ENCODE measurements at places on chromosomes 16 and 17.
A peak's percentile ranks its signal among the peaks of the same experiment; 100 is the strongest.

DNA sequence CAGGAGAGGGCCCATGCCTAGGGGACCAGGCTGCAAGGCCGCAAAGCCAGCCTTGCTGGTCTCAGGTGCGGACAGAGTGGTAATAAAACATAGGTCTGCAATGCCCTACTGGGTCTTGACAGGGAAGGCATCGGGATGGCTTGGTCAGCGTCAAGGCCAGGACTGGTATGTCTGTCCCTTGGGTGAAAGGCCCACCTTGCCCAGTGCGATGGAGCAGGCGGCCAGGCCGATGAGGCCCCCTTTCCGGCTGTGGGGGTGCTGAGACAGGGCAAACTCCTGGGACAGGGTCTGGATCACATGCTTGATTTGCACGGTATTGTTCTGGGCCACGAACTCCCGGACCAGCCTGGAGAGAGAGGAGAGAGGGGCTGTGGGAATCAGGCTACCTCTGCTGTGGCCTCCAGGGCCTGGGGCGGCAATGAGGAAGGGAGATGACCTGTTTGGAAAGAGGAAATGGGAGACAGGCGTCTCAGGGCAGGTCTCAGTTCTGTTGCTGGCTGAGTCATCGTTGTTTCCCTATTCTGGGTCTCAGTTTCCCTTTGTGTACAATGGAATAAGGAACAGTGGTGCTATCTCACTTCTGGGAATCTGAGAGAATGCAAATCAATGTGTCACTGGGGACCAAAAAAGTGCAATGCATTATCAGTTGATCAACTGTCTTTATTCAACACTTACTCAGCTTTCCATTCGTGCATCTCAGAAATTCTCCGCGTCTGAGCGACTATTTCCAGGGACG lies 14.8 kb downstream of the VAC14 start:
- no peak for DNase-seq

DNA sequence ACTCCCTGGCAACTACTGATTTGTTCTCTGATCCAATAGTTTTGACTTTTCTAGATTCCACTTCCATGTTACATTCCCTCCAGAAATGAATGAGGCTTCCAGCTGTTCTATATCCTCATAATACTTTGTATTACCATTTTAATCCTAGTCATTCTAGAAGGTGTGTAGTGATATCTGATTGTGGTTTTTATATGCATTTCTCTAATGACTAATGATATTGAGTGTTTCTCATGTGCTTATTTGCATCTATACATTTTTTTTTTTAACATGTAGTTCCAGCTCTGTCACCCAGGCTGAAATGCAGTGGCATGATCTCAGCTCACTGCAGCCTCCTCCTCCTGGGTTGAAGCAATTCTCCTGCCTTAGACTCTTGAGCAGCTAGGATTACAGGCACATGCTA lies 7.3 kb downstream of the ADGRG5 start:
- no peak for DNase-seq

DNA sequence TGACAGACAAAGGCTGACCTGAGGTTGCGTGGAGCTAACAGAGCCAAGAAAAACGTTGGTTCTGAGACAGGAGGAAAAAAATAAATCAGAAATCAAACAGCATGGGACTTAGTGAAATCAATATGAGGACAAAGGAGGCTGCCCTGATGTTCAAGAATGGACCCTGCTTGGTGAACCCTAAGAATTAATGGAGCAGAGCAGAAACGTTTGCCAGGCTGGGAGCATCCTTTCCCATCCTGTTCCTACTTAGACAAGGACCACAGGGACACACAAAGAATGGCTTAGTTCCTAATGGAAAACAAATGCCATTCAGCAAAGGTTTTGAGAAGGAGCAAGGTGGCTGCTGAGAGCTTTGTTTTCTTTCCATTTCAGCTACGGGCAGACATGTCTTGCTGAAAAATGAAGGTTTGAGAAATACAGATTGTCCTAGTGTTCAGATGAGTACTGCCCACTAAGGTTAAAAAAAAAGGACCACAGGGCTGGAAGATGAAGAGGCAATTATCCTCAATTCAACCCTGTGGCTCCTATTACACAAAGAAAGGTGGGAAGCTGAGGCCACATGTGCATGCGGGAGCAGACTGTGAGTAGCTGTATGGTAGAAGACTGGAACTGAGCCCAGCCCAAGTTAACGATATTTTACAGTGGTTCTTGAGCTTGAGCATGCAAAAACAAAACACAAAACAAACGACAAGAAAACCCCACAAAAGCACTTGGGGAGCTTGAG lies 230.1 kb downstream of the SLC39A11 start:
- no peak for DNase-seq

- DNase-seq: no peak
These were observed 45.0 kb downstream of the NSRP1 start for GRCh38 chr17:30161601-30162000.

- no peak for DNase-seq
These were observed 1.3 kb upstream of the ACTG1 start for GRCh38 chr17:81513753-81514488.

GRCh38 chr16:82783933-82784572 lies 157.3 kb downstream of the CDH13 start:
- no peak for DNase-seq

- DNase-seq: no peak
These were observed 126.6 kb downstream of the ANKRD11 start for GRCh38 chr16:89363621-89364393.

- no peak for DNase-seq
These were observed 7.7 kb upstream of the TBKBP1 start for GRCh38 chr17:47686276-47686635.

DNA sequence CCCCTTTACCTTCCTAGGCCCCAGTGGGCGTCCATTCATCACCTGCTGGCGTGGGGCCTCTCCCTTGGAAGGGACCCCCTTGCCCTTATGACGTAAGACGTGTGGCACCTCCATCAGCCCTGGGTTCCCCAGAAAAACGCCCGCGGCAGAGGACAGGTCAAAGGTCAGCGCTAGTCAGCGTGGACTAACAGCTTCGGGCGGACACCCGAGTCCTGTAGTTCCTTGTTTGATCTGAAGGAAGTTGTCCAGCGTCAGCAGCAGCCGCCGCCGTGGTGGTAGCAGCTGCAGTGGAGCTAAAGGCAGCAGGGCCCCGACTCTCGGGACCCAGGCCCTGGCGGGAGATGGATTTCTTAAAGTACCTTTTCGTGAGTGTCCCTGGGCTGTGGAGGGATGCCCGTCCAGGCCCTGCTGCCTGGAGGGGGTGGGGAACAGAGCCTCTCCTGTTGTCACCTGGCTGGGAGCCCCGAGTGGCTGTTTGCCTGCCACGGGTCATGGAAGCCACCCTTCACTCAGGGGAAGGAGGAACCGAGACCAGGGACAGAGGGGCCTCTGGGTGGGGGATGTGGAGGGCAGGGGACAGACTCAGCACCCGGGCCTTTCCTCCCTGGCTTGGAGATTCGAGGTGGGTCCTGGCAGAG lies 123.6 kb downstream of the OR1D5 start:
- no peak for DNase-seq

DNA sequence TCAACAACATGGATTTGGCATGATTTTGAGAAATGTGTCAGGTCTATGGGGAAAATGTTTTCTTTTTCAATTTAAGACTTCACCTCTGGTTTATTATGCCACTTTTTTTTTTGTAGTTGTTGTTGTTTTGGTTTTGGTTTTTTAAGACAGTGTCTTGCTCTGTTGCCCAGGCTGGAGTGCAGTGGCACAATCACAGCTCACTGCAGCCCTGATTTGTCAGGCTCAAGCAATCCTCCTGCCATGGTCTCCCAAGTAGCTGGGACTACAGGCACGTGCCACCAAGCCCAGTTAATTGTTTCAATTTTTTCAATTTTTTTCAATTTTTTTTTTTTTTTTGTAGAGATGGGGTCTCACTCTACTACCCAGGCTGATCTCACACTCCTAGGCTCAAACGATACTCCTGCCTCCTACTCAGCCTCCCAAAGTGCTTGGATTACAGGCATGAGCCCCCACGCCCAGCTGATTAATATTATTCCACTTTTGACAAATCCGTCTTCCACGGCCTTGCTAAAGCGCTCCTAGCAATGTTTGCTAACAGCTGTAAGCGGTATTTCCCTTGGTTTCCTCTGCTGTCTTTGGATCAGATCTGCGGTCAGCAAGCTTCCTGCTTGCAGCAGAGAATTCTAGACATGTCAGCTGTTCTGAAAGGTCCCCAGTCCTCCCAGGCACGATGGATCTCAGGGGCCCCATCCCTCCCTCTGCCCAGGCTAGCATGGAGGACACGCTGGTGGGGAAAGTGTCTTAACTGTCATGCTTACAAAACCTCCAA lies 7.0 kb upstream of the MILR1 start:
- DNase-seq: peak; percentile 13

DNA sequence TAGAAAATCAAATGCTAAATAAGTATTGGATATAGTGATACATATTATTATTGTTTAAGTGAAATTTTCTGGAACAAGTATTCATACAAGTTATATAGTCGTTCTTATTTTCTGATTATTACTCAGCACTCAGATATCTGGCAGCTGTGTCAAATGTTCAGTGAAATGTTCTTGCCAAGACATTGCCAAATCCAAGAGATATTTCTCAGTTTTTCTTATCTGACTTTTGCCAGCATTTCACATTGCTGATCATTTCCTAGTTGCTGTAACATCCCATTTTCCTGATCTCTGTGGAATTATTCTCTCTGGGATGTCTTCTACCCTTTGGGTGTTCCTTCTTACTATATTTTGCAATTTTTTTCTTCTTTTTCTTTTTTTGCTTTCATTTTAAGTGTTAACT lies 262.3 kb downstream of the KIF2B start:
- no peak for DNase-seq

- DNase-seq: no peak
These were observed 178.7 kb downstream of the SEC14L1 start for GRCh38 chr17:77319211-77320043.

DNA sequence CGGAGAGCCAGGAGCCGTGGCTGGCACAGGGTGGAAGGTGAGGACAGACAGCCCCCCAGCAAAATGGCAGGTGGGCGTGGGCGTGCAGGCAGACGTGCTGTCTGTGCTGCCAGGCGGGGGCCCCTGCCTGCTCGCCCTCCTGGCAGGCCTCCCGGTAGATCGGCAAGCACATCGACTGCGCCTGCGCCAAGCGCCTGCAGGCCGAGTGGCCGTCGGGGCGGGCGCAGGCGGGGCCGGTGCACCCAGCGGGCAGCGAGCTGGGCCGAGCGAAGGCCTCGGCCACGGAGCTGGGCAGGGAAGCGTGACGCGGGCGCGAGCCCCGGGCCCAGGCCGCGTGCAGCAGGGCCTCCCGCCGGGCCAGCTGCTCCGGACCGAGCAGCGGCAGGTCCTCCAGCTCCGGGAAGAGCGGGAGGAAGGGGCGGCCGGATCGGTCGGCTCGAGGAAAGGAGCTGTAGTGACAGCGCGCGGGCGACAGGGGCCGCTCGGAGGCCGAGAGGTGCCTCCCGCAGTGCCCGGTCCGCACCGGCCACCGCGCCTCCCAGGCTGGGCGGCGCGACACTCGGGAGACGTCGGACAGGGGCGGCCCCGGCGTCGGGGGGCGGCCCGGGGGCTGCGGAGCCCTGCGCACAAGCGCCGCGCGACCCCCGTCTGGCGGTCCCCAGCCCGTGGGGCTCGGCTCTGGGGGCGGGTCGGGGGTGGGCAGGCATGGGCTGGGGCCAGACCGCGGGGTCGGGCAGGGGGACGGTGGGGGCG lies 16.9 kb downstream of the GRIN2C start:
- no peak for DNase-seq

DNA sequence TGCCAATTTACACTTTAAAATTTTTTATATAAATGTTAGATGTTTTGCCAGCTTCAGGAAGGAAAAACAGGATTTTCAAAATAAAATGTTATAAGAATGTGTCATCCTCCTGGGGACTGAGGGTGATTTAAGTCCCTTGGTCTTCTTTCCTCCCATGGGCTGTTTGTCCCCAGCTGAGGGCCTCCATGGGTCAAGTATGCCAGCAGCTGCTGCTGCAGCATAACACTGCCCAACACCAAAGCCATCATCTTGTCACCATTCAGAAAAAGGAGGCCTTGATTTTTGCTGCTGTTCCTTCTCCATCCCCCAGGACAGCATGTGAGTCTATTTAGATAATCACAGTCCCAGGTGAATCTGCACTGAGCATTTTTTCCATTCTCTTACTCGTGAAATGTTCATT lies 188.5 kb downstream of the LGALS9B start:
- no peak for DNase-seq
